ENCODE measurements at places on chromosomes 5 and 9.

GRCh38 chr5:158600679-158601078 is 499.0 kb downstream of the EBF1 start:
- no peak for DNase-seq

- DNase-seq = no peak
Observed at GRCh38 chr9:18501949-18502348, 28.0 kb downstream of the ADAMTSL1 start.

DNA sequence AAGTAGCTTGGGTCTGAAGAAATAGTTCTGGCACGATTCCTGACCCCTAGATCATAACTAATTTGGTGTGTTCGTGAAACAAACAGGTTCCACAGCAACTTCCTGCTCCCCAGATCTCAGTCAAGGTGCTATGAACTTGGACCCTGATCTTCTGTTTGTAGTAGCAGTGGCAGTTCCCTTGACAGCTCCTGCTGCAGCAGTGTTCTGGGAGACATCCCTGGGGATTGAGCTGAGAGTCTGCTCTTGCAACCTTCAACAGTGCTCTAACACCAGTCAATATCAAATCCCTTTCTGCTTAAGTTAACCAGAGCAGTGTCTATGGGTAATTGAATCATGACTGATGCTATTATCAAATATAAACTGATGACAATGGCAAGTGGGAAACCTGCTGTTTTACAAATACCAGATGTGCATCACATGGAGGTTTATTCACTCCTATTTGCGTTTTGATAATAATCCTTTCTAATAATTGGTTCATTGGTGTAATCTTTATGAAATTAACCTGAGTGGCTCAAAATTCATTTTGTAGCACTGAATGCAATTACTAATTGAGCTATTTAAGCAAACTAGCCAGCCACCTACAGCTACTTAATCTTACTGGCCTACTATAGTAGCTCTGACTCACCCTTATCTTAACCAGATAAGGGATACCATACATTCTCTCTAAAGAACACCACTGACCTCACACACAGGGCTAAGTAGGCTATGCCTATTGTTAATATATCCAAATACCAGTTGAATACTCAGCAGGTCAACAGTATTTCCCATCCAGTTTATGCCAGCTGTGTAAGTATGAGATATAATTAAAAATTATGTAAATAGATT is 21.9 kb downstream of the KDM4C start:
- no peak for DNase-seq

GRCh38 chr5:117880932-117881331 is 1107.4 kb downstream of the DTWD2 start:
- no peak for DNase-seq

GRCh38 chr5:25025831-25026230 is 381.1 kb upstream of the CDH10 start:
- no peak for DNase-seq

GRCh38 chr9:84235511-84235910 is 105.0 kb downstream of the SLC28A3 start:
- DNase-seq = no peak

DNA sequence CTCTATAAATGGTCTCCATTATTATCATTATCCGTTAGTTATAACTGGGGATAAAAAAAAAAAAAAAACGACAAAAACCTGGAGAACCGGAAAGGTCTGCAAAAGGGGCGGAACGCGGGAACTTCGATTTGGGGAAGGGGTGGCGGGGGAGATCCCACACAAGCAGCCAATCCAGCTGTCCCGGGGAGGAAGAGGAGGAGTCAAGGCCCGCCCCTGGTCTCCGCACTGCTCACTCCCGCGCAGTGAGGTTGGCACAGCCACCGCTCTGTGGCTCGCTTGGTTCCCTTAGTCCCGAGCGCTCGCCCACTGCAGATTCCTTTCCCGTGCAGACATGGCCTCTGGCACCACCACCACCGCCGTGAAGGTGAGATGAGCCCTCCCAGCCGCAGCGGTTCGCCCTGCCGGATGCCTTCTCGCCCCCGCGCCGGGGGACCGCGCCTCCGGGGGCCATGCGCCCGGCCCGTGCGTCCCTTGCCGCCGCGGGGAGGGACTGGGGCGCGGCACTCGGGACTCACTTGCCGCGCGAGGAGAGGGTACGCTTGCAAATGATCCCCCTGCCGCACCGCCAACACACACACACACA is at the start of gene MTAP:
MTAP (plus strand) TSS at position 219 of the 583 bp plus-strand sequence; CDS start at position 332, 113 bp downstream.
- peak; percentile 59 for DNase-seq

GRCh38 chr5:73355108-73355507 is 93.5 kb downstream of the FOXD1 start:
- DNase-seq = no peak

DNA sequence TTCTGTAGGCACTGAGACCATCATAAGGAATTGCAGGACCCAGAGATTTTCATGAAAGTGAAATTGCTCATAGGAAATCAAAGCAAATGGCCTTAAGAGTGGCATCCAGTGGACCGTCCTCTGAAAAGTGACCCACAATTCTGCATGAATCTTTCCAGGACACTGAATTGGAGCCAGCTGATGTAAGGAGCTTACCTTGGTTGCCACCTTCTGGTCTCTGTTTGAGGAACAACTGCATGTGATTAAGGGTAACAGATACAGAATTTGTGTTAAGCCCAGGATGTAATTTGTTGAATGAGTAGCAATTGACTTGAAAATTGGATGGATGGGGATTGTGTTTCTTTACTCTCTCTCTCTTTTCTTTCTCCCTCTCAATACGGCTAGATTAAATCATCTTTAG is 49.9 kb upstream of the GAS1 start:
- no peak for DNase-seq
